Frontal cortex (tissue), 4 donors: ENCODE measurements at places on chromosomes 4 and X. TPM values are rescaled to one million over a fixed set of nuclear protein-coding genes. Genes with fewer than 3 reads are reported as not detected.

The CXorf49 gene
- total RNA-seq = not detected

The CCKAR gene
- total RNA-seq = not detected

- DNase-seq = no peak
These were observed 1.3 kb downstream of the ODAM start for GRCh38 chr4:70196857-70197256.

- no peak for DNase-seq
These were observed 406.4 kb downstream of the PPARGC1A start for GRCh38 chr4:23483320-23483960.

DNA sequence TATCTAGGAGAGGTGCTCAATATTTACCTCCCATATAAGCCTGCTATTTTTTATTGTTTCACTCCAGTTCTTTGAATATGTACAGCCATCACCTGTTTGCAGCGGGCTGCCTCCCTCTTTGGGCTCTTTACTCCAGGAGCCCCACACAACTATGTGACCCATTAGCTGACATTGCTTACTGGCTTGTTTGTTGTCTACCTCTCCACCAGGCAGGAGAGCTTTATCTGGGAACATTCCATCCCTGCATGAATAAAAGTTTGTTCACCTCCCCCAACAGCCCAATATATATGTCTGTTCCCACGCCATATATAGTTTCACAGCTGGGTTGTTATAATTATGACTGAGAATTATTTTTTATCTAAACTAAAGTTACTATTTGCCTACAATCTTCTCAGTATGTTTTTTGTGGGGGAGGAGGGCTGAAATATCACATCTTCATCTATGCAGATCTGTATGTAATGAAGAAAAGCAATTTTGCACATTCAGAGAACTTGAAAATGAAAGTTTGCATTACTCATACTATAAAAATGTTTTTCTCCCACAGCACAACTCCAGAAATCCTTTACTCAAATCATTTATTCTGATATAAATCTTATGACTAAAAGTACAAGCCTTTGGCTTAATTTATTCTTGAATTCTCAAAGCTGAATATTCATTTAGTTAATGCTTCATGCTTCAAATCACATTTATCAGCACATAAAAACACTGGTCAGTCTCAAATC is 61.2 kb upstream of the DAPP1 start:
- DNase-seq = no peak
